ENCODE measurements at places on chromosomes 12 and 14. TPM values are rescaled to one million over a fixed set of nuclear protein-coding genes. Genes with fewer than 3 reads are reported as not detected.

DNA sequence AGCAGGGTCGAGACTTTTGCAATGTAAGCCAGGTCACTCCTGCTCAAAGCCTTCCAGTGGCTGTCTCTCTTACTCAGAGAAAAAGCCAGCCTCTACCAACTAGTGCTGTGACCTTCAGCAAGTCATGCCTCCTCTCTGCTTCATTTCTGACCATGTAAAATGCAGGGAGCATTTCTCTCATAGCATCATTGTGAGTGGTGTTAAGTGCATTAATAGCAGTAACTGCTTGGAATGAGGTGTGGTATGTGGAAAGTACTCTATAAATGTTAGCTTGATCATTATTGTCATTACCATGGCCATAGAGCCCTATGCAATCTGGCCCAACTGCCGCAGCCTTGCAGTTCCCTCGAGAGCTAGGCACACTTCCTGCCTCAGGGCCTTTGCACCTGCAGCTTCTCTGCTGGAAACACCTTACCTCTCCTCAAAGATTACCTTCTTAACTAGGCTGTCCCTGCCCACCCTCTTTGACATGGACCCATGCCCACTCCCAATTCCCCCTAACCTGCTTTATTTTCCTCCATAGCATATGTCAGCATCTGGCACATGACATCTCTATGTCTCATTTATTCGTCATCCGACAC, 10.9 kb downstream of the PLEKHD1 start:
- no peak for DNase-seq

DNA sequence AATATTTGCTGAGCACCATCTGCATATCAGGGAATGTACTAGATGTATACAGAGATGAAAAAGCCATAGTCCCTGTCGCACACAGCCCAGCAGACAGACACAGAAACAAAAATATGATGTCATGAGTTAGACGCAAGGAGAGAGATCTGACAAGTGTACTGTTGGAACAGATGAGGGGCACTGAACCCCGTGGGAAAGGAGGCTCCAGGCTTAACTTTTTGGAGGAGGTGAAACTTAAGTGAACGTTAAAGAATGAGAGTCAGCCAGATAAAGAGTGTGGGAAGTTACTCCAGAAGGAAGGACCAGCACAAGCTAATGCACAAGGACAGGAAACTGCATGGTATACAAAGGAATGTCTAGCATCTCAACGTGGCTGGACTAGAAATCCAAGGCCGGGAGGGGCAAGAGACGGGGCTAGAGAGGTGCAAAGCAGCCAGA, 2.5 kb upstream of the ACTN1 start:
- DNase-seq, result no peak

DNA sequence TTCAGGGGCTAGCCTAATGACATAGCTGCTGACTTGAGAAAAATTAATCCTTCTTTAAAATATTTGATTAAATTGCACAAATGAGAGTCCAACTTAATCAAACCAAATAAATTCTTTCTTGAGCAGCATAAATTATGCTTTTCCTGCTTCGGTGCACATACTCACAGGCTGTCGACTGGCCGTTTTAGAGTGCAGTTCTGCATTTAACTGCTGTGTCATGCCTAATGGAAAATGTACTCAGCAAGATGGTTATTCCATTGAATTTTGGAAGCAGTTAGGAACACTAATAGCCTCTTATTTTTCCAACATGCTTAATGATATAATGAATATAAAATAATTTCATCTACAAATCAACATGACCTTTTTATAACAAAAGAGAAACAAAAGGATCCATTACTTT, 266.1 kb upstream of the LRIG3 start:
- no peak for DNase-seq

GRCh38 chr12:89493670-89494302, 30.8 kb downstream of the GALNT4 start:
- no peak for DNase-seq

The CCDC177 gene
- polyA plus RNA-seq, result not detected

The PPFIA2 gene
- not detected for polyA plus RNA-seq

DNA sequence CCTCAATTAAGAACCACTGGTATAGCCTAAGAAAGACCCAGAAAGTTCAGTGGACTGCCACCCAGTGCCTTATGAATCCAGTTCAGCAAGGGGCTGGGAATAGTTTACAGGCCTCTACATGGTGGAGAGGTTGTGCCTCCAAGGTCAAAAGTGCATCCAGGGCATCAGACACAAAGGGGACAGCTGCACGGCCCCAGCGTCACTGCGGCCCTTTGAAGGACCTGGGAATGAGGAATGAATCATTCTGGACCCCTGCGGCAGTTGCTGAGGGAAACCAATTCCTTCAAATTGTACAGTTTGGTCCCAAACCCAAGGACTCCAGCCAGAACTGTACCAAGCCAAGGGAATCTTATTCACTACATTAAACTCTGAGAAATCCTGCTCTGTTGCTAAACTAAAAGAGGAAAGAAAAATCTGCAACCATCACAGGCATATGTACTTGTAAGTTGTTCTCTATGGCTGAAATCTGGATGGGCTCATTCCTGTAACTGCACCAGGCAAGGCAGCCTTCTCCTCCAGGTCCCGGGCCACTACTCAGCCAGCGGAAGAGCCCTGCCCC, 10.9 kb upstream of the NGB start:
- no peak for DNase-seq

GRCh38 chr12:42445891-42446290, 119.9 kb downstream of the PPHLN1 start:
- no peak for DNase-seq

DNA sequence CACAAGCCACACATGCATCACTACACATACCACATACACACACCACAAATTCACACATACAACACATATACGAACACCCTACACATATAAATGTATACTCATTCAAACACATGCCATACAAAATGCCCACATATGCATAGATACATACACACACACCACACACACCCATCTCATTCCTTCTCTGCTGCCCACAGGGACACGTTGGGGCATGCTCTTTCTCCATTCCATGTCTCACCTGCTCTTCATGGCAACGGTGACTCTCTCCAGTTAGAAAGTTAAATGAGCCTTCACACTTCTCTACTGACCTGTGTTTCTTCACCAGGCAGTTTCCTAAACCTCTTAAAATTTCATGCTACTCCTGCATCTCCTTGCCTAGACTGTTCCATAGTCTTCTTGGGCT, 1194.8 kb downstream of the BCL11B start:
- DNase-seq, result no peak

DNA sequence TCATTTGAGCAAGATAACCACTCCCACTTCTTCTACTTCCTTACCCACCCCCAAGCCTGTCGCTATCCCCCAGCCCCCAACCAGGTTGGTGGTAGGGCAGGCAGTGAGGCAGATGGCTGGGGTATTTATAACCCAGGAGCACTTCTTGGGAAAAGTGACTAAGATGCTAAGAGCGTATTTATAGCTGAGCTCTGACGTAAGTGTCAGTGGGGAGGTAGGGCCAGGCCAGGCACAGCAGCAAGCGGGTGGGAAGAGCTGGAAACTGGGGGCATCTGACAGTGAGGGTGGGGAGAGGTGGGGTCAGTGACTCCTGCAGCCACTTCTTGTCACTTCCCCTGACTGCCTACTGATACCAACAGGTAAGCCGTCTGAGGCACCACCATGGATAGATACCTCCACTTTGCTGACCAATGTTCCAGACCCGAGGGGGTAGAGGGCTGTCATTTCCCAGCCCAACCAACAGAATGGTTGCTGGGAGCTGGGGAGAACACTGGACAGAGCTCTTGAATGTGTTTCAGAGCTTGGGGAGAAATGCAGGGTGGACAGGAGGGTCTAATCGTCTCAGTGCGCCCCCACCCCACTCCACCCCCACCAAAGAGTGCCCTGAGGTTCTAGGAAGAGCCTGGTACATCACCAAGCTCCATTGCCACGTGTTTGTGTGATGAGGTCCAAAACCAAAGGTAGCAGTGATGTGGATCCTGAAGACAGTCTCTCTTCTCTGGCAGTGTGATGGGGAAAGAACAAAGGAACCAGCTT, 2.7 kb upstream of the INHBE start:
- DNase-seq, result peak; percentile 82

- peak; percentile 18 for DNase-seq
These were observed 77.6 kb upstream of the PRKD1 start for GRCh38 chr14:30005114-30005808.

- no peak for DNase-seq
These were observed 66.8 kb downstream of the C14orf132 start for GRCh38 chr14:96105926-96106441.

DNA sequence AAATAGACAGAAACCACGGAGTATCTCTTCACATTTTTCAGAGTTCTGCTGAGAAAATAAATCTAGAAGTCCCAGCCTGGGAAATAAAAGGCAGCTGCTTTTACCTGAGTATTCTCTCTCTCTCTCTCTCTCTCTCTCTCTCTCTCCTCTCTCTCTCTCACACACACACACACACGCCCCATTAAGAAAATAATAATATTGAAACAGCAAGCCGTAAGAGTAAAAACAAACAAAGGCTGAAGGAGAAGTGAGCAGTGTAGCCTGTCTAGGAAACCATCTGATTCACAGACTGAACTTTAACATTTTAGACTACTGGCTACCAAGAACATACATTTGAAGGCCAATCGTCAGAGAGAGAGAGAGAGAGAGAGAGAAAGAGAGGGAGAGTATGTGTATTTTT, 8.4 kb downstream of the PTHLH start:
- DNase-seq, result no peak

DNA sequence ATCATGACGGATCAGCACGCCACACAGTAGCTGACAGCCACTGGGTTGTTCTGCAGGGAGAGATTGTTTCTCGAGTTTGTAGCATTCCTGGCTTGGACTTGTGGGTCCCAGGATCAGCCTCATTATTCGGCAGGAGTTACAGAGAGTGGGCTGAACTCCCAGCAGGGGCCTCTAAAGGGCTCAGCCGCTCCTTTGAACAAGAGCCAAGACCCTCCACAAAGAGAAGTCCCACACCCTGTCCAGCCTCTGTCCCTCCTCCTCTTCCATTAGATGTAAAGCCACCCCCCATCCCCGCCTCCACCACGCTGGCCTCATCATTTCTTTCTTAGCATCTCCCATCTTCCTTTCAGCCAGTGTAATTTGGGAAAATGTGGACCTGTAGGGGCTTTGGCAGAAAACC, 96.7 kb upstream of the HSPB8 start:
- no peak for DNase-seq

DNA sequence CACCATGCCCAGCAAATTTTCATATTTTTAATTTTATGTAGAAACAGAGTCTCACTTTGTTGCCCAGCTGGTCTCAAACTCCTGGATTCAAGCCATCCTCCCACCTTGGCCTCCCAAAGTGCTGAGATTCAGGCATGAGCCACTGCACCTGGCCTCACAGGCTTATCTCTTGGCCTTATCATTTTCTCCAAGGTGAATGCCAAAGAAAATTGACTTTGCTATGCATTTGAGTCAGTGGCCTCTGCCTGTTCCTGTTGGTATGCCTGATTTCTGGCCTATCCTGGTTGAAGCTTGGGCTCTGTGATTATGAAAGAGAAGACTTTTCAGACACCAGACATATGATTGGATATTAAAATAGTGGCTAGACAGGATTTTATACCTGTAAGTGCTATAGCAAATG, 34.2 kb downstream of the MANSC1 start:
- DNase-seq, result no peak

The DDX54 gene
- polyA plus RNA-seq, result 64.5 TPM

DNA sequence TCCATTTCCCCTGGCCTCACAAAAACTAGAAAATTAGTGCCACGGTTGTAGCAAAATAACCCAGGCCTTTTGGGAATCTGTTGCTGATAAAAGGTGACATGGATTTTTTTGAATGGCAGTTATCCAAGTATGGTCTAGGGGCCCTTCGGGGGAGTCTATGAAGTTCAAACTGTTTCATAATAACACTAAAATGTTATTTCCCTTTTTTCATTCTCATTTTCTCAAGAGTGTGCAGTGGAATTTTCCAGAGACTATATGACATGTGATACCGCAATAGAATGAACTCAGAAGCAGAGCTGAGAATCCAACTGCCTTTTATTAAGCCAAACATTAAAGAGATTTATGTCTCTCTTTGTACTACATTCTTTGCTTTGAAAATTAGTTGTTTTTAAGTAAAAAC, 26.9 kb downstream of the GSTZ1 start:
- DNase-seq, result no peak

GRCh38 chr12:94649349-94650142, 811 bp downstream of the TMCC3 start:
- DNase-seq, result peak; percentile 34

DNA sequence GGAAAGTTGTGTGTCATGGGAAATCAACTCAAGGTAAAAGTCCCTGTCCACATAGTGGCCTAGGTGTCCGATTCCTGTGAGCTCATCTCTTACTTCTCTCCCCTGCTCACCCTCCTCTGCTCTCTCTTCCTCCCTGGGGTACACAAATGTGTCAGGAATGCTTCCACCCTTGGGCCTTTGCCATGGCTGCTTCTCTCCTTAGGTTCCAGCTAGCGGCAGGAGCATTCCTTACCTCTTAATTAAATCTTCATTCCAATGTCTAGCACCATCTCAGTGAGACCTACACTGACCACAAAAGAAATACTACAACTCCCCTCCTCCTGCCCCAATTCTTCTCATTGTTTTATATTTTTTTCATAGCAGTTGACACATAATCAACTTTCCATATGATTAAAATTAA, 298.6 kb downstream of the PDZRN4 start:
- no peak for DNase-seq

The APOF gene
- polyA plus RNA-seq, result not detected

GRCh38 chr14:98348505-98348904, 923.5 kb downstream of the BCL11B start:
- DNase-seq, result no peak

DNA sequence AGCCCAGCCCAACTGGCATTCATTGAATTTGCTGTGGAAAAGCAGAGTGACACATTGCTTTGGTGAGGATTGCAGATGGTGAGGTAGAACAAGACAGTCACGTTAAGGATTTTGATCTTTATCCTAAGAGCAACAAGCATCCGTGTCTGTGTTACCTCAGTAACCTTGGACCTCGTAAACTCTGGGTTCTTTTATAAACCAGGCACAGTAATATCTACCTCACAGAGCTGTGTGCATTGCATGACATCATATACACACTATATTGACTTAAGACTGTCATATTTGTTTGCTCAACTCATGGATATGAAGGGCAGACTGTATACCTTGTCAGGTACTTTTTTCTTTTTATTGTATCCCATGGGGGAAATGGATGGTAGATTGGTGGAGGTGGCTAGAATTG, 156.2 kb downstream of the ETV6 start:
- DNase-seq, result no peak

The RTL1 gene
- polyA plus RNA-seq, result 0.03 TPM

The ARMH4 gene
- polyA plus RNA-seq, result 0.15 TPM
